ENCODE measurements at places on chromosomes 3 and 15.

DNA sequence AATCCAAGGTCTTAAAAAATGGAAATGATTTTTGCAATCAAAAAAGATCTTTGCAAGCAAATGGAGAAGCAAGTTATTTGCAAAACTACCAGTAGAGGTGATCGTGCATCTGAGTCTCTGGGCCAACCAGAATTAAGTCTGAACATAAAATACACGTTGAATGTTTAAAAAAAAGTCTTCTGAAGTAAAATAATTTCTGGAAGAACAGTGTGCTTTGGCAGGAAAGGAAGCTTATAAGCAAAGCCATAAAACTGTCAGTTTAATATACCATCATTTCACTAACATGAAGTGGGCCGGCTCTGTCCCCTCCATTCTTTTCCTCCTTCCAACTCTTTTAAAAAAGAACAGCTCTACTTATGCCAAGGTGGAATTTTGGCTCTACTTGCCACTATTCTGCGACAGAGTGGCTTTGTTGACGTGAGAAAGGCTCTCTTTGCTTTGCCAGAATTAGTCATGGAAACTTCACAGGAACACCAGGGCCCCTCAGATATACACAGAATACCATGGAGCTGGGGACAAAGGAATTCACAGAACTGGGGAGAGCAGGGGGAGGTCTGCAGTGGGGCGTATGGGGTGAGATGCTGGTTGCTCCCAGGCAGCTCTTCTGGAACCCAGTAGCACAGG, 29.8 kb downstream of the FSTL1 start:
- DNase-seq = no peak

- DNase-seq = no peak
Measured at GRCh38 chr3:151611419-151611818, 122.3 kb upstream of the AADACL2 start.

GRCh38 chr3:76976996-76977395, 62.9 kb upstream of the ROBO2 start:
- no peak for DNase-seq

- no peak for DNase-seq
Measured at GRCh38 chr3:183448369-183449128, 20.1 kb upstream of the MCF2L2 start.

- DNase-seq = no peak
Measured at GRCh38 chr3:126926684-126927400, 56.1 kb upstream of the PLXNA1 start.

DNA sequence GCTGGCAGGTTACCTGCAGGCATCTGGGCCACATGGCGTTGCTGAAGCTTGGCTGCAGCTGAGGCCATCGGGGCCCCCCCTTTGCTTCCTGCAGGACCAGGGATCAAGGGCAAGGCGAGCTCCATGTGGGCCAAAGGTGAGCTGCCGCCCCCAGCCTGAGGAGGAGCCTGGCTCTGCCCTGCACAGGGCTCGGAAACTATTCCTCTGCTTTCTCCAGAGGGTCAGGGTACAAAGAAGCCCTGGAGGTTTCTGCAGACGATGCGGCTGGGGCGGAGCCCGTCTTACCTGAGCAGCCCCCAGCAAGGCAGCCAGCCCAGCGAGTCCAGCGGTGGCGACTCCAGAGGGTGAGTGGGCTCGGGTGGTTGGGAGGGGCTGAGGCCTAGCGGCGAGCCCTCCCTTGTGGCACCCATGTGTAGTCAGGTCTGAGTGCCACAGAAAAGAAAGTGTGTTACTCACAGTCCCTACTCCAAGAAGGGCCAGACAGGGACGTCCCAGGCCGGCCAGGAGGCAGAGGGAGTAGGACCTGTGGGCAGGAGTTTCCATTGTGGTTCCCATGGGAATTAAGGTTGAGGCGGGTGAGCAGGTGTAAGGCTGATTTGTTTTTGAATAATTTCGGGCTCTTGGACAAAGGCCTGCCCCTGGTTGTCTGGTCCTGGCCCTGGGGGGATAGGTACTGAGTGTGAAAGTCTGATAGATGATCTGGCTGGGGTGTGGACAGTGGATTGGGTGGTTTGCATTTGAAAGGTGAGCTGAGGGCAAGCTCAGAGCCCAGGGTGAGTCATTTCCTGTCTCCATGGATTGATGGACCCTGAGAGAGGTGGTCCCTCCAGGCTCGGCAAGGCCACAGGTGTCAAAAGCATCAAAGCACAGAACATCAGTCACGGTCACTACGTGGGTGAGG, 25.4 kb downstream of the CFAP100 start:
- no peak for DNase-seq

GRCh38 chr3:150662410-150663200, 41.1 kb downstream of the ERICH6 start:
- DNase-seq = no peak

DNA sequence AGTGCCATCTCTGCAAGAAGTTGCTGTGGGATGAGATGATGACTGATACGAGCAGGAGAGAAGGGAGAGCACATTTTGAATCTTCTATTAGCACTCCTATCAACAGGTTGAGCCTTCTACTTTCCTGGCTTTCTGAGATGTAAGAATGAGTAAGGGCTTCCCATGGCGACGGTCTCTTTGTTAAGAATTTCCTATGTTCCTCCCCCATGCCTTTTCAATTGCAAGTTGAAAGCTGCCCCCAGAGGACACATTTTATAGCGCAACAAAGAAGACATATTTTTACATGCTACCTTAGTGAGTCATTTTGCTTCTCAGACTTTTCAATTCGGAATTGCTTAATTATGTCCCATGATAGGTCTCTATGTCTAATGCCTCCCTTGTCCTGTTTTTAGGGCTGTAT, 71.3 kb upstream of the LRTM1 start:
- DNase-seq = no peak

DNA sequence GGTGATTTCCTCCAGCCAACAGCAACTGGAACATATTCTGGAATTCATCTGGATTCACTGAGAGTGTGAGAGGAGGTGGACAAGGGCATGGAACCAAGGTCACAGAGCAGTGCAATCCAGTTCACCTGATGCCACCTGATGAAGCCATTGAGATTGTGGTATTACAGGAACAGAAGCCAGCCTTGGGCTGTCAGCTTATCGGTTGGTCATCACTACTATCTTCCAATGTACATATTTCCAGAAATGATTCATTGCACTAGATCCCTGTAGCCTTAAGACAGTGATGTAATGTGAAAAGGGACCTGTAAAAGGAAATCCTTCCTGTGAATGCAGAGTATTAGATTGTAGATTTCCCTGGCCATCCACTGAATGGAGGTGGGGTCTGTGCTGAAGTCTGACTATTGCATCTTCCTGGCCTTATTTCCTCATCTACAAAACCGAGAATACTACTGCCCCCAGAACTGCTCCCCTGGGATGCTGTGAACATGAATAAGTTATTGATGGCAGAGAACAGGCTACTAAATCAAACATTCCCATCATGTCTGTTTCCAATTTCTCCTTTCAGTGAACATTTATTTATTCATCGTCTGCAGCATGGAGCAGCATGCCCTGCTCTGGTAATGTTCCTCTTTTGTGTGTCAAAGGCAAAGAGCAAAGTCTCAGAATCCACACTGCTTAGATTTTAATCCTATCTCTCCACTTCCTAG, 47.4 kb upstream of the TPM1 start:
- DNase-seq = no peak

GRCh38 chr3:58164906-58165821, 45.6 kb downstream of the DNASE1L3 start:
- no peak for DNase-seq

DNA sequence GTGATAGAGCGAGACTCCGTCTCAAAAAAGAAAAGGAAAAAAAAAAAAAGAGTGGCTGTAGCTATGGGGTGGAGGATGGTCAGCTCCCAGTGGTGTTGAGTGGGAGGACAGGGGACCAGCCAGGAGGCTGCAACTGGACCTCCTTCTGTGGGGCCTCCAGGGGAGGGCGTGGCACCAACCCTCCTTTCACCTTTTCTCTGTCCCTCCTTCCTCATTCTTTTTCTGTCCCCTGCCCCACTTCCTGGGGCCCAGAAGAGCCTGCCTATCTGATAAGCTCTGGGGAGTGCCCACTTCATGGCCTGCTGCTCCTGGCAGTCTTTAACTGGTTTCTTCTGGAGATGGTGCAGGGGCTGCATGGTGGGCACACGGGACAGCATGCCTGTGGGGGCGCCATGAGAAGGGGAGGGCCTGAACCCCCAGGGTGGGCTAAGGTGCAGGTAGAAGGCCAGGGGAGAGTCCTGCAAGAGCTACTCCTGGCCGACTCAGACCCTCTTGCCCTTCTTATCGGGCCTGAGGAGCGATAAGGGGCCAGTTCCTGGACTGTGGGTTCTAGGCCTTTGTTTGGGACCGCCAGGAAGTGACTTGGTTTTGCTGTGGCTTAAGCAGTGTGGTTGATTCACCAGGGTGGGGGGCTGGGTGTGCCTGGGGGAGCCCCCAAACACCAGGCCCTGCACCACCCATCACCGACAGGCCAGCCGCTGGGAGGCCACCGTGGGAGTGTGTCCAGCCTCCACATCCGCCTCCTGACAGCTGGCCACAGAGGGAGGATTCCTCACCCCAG, 49.4 kb upstream of the FLNB start:
- DNase-seq = no peak

DNA sequence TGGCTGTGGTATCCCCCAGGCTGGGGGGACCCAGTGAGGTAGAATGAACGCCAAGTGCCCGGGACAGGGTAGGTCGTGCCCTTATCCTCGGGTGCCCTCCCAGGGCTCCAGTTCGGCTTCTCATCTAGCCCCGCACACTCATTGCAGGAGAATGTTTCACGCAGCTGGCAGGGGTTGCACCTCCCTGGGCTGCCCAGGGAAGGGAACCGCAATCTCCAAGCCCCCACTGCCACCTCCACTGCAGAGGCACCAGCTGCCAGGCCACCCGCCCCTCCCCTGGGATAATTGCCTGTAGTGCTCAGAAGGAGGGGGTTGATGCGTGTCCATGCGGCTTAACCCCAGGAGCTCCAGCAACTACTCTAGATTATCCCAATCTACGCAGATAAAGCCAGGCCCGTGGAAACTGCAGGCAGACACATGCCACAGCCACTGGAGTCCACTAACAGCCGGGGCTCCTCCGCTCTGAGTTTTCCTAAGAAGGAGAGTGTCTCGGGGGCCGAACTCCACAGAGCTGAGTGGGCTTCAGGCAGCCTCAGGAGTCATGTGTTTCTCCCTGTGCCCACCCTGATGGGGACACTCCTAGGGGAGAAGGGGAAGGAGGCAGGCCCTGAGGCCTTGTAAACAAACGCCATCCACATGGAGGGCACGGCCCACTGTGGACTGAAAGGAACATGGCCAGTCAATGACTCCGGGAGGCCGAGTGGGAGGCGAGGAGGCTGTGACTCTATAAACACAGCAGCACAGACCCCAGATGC, 137.2 kb upstream of the IQSEC1 start:
- peak; percentile 80 for DNase-seq

DNA sequence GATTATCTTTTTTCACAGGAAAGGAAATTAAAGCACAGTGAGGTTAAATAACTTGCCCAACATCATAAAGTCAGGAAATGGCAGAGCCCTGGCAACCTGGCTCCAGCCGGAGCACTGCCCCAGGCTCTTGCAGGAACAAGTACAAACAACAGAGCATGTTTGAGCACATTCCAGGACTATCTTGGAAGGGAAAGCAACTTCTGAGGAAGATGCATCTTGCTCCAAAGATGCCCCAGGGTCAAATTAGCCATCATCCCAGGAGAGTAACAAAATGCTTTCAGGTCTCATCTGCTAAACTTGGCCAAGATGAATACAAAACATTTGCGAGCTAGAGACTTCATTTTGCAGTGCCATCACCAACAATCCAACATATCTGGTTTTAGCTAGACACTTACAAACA, 162.4 kb upstream of the LRRN1 start:
- DNase-seq = no peak

DNA sequence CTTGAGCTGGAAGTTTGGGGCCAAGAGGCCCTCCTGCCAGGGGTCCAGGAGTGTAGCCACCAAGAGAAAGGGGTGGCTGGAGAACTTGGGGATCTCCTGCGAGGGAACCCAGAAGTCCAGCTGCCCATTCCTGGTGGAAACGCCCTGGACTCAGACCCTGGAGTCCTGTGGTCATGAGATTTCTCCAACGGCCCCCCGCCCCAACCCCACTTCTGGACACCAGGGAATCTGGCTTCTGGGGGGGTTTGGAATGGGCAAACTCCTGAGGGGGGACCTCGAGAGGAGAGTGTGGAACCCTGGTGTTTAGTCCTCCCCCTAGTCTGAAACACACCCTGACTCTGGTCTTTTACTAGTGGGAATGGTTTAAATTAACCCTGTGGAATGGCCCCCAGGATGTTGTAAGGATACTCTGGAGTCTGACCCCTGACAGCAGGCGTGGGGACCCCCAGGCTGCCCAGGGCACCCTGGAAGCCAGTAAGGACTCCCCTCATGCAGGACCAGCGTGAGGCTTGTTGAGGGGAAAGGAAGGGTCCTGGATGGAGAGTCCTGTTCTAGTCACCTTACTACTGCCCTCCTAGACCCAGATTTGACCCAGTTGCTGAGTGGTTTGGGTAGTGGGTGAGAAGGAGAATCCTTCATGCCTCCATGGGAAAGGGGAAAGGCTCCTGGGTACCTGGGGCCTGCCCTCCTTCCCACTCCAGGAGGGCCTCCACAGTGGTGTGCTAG, 540 bp downstream of the KLHDC8B start:
- no peak for DNase-seq

DNA sequence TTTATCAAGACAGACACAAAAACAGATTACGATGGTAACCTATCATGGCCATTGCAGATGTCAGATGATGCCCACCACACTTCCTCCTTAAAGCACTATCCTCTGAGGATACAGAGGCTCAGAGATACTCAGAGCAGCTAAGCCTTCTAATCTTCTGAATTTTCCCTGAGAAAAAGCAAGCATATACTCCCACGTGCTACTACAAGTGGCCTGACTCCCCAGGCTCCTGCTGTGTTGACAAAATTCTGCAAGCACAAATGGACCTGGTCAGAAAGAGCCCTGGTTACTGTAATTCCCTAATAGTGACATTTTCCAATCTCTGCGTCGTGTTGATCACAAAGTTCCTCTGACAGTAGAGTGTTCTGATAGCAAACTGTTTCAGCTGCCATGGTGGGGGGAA, 207.1 kb downstream of the KCNMB2 start:
- no peak for DNase-seq

DNA sequence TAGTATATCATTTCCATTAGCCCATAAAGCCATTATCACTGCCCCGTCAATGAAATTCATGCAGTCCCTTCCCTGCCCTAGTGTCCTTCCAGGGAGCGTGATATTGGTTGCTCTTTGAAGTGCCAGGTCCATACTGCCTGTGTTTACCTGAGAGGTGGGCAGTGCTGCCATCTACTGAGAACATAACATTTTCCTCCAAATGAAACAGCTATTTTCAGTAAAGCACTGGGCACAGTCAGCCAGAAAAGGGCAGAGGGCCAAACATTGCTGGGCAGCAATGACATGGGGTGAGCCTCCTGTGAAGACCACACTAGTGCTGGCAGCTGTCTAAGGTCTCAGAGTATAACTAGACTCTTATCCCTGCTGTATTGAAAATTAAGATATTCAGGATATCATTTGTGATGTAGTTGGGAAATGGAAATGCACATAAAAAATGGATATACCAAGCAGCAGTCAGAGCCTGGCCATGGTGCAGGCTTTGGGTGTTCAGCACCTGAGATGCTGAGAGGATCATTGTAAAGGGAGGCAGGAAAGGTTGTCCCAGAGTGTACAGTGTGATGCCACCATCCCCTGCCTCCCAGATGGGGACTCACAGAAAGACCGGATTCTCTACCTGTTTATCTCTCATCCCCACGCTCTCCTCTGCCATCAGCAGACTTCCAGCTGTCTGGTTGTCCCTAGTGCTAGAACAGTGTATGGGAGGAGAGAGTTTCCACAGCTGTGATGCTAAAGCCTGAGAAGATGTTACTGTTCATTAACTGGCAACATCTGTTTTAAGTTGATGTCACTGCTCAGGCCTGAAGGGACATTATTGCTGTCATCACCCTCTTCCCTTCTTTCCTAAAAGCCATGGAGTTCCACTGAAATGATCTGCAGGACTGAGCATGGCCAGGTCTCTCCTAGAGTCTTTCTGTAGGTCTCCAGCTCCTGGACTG, 108.8 kb downstream of the ARNT2 start:
- peak; percentile 1 for DNase-seq

- DNase-seq = no peak
Measured at GRCh38 chr3:10011631-10012030, 14.6 kb upstream of the FANCD2 start.
